ENCODE measurements at places on chromosomes 5 and 9.

DNA sequence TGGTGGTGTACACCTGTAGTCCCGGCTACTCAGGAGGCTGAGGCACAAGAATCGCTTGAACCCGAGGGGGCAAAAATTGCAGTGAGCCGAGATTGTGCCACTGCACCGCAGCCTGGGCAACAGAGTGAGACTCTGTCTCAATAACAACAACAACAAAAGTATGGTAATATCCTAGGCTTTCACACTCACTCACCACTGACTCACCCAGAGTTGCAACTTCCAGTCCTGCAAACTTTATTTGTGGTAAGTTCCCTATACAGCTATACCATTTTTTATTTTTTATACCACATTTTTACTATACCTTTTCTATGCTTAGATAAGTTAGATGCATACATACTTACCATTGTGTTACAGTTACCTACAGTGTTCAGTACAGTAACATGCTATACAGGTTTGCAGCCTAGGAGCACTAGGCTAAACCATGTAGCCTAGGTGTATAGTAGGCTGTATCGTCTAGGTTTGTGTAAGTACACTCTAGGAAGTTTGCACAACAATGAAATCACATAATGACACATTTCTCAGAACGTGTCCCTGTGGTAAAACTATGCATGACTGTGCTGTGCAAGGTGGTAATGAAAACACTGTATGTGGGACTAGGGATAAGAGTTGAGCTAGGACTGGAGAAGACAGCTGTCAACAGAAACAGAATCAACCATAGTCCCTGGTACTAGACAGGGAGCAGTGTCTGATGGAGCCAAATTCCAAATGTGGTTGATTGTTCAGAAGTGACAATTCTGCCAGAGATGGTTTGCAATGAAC, 109.5 kb upstream of the RAD23B start:
- no peak for DNase-seq

- no peak for DNase-seq
Measured at GRCh38 chr9:119793218-119793617, 424.0 kb upstream of the BRINP1 start.

DNA sequence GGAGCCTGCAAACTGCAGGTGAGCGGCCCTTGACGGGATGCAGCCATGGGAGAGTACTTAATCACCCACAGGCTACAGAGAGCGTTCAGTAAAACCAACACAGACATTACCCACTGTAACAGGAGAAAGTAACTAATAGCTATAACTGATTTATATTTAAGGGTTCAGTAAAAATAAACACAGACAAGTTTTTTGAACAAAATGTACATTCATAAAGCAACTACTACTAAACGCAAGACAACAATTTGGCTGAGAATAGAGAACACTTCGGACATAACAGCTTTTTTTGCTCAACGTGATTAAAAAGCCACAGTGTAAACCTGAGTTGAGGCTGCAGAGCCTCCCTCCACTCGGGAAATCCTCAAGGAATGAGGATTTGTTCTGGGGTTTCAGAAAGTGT, 61.7 kb downstream of the LIFR start:
- DNase-seq = no peak

GRCh38 chr5:62718324-62718723, 139.7 kb downstream of the LRRC70 start:
- no peak for DNase-seq

- DNase-seq = no peak
Measured at GRCh38 chr5:127014573-127014972, 15.8 kb downstream of the MARCHF3 start.

- DNase-seq = no peak
Measured at GRCh38 chr5:96079075-96079474, 117.4 kb upstream of the ELL2 start.

DNA sequence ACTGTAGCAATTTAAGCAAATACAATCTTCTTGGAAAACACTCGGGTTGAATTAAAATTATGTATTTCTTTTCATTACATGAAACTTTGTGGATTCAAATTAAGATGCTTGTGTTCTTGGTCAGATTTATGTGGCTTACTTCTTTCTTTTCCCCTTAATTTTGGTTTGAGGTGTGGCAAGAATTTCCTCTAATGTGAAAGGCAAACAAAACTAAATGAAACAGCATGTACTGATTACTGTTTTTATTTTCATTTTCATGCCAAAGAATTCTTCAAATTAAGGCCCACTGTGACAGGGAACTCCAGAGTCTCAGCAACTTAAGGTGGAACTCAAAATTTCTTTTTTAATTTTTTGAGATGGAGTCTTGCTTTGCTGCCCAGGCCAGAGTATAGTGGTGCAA, at the start of gene OMD:
Gene OMD (minus strand): TSS at position 132 of the 400 bp plus-strand sequence. CDS start 6,913 bp downstream, outside the sequence.
- DNase-seq = no peak

- DNase-seq = no peak
Measured at GRCh38 chr9:2453701-2454100, 167.9 kb upstream of the VLDLR start.

GRCh38 chr9:93891050-93891449, 64.1 kb downstream of the BARX1 start:
- DNase-seq = no peak

DNA sequence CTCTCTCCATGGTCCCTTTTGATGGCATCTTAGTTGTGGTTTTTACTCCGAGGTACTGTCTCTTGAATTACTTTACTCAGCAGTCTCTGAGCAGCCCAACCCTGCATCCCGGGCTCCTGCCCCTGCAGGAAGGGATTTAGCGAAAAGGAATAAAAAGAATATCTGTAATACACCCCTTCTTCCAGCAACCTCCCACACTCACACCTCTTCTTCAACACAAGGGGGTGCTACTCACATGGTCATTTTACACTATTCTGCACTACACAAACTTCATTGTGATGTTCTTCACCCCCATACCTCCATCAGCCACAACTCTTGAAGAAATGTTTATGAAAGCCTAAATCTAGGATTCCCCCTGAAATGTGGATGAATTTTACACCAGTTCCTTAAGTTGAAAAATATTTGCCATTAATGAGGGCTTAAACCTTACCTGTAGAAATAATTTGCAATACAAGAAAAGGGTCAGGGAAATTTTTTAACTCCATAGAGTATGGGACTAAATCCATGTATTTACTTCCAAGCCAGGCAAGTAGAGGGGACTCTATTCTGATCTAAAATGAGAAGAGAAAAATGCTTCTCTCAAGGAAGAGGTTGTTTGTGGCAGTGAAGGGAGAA, 26.0 kb downstream of the TPD52L3 start:
- DNase-seq = no peak

DNA sequence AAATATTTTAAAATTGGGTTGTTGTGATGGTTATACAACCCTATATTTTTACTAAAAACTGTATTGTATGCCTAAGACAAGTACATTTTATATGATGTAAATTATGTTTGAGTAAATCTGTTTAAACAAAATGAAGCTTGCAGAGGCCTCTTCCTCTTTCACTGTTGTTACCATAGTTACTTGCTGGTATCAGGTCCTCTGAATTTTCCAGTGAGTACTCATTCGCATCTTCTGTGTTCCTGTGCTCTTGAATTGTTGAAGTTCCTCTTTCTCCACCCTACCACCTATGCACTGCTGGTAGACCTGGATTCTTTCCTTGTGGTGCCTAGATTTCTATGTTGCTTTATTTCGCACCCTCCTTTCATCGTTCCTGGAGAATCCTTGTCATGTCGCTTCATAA, 938.5 kb upstream of the ACO1 start:
- no peak for DNase-seq

GRCh38 chr5:154193701-154194121, 3.2 kb downstream of the GALNT10 start:
- DNase-seq = no peak

- DNase-seq = no peak
Measured at GRCh38 chr5:89946916-89947315, 462.6 kb downstream of the CETN3 start.

GRCh38 chr5:59616413-59616812, 277.1 kb downstream of the PDE4D start:
- DNase-seq = no peak

DNA sequence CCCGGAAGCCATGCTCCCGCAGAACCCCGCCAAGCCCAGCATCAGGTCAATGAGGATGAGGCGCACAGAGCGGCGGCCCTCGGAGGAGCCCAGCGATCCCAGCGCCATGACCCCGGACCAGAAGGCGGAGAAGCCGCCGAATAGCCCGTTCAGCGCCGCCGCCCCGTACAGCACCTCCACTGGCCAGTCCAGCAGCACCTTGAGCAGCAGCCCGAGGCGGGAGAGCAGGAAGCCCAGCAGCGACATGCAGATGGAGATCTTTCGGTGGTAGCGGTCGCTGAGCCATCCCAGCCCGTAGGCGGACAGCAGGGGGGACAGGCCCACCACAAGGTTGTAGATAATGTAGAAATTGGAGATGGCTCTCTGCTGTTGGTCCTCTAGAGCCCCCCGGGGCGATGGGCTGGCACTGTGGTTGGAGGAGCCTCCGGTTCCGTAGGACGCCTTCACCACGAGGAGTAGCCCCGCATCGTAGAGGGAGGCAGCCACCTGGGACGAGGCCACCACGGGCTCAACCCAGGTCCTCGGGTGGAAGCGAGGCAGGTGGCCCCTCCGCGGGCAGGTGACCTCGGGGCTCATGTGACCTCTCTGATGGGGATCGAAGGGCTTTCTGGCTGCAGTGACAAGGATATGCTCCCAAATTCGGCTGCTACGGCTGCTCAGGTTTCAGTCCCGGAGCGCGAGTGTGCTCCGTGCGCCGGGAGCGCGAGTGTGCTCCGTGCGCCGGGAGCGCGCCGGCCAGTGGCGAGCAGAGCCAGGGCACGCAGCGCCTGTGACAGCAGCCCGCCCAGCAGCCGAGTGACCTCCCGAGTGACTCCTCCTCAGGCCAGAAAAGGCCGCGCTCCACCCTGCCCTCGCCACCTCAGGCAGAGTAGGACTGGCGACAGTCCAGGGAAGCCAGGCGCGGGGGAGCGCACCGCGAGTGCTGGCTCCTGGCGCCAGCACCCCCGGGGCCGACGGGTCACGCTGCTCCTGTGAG, at the start of gene SLC46A2:
Gene SLC46A2 (minus strand): TSS at position 771 of the 976 bp plus-strand sequence. CDS start 195 bp downstream, at position 576.
- no peak for DNase-seq

DNA sequence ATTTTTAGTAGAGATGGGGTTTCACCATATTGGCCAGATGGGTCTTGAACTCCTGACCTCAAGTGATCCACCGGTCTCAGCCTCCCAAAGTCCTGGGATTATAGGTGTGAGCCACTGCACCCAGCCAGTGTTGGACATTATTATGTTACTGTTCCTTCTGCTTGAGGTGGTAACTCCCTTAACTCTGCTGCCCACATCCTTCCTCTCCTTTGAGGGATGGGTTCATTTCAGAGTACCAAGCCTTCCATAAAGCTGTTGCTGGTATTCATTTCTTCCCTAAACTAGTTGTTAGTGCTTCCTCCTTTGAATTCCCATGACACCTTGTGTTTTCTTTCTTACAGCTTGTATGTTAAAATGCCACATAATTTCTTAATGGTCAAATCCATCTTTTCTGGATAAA, 54.0 kb downstream of the CTNNA1 start:
- DNase-seq = no peak

- no peak for DNase-seq
Measured at GRCh38 chr5:142281008-142281367, 43.8 kb downstream of the SPRY4 start.

- no peak for DNase-seq
Measured at GRCh38 chr5:176514244-176514950, 22.8 kb downstream of the RNF44 start.

GRCh38 chr5:161058781-161059180, 206.8 kb upstream of the ATP10B start:
- DNase-seq = no peak

DNA sequence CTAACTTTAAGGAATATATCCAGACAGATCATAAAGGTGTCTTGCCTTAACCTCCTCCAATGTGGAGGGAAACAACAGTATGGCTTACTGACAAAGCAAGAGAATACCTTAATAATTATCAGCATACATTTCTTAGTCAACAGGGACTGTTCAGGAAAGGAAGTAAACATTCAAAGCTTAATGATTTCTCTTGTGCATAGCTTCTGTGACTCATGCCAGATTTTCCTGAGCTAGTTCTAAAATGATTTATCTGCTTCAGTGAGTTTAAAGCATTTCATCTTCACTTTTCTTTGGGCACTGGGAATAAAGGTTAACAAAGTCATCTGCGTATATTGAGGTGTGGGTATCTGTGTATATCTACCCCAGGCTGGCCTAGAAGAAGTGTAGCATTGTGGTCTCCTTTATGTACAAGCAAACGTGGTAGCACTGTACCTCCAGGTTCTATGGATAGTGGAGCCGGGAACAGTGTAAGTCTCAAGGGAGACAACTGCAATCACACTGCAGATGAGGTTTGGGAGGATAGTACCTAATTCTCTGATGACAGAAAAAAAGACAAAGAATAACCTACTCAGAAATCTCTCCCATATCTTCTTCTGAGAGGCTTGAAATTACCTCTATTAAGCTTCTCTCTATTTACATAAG, 284.1 kb downstream of the HCN1 start:
- DNase-seq = no peak

DNA sequence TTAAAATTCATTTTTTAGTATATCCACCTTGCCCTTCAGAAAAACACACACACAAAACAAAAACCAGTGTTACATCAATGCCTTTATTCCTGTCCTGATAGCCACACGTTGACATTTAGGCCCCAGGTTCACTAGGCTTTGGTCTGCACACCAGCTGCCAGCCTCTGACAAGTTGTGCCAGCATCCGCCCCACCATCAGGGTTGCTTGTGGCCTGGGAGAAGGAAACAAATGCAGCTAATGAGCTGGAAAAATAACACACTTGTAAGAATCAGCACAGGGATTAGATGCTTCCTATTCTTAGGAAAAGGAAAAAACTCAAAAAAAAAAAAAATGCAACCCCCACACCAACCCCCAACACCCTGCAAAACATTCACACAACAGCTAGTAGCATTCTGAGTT, 404.0 kb upstream of the GRIA1 start:
- DNase-seq = no peak

DNA sequence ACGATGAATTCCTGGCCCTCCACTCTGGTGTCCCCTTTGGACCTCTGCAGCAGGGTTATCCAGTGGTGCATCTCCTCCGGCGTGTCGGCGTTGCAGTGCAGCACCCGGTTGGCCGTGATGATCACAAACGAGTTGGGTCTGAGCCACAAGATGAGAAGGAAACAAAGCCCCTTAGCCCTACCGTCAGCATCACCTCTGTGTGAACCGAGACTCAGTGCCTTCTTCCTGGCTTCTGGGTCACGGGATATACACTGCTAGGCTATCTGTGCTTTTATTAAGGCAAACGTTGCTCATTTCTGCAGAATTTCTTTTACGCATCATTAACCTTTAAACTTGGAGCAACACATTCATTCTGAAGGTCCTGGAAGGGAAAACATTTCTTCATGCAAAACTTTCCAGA, 65.1 kb upstream of the RETREG1 start:
- DNase-seq = no peak

- DNase-seq = no peak
Measured at GRCh38 chr9:107086460-107086859, 196.6 kb upstream of the RAD23B start.

- DNase-seq = no peak
Measured at GRCh38 chr9:119273984-119274665, 95.1 kb downstream of the BRINP1 start.

- no peak for DNase-seq
Measured at GRCh38 chr5:180621311-180621710, 28.1 kb downstream of the FLT4 start.

GRCh38 chr9:1231998-1232919, 182.1 kb downstream of the DMRT2 start:
- DNase-seq = no peak
